ENCODE measurements at places on chromosomes 13 and 19.

GRCh38 chr13:93108111-93108601 lies 118.5 kb upstream of the GPC6 start:
- no peak for DNase-seq

DNA sequence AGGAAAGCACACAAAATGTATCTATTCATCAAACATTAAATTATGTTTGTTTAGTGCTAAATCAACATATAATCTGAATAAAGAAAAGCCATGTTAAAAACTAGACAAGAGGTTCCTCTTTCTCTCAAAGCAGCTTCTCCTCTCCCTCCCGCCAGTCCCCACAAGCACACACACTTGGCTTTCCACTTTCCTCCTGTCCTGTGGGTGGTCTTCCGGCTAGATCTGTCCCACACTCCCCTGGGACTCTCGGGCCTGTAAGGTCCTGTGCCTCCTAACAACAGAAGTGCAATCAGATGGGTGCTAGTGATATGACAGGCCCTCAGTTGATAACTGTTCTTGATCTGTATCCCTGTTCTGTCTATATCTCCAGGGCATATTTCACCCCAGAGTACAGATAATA lies 45.6 kb upstream of the RAP2A start:
- no peak for DNase-seq

- no peak for DNase-seq
Measured at GRCh38 chr13:26460648-26461047, 96.8 kb upstream of the WASF3 start.

- no peak for DNase-seq
Measured at GRCh38 chr13:108086678-108087077, 128.7 kb downstream of the LIG4 start.

DNA sequence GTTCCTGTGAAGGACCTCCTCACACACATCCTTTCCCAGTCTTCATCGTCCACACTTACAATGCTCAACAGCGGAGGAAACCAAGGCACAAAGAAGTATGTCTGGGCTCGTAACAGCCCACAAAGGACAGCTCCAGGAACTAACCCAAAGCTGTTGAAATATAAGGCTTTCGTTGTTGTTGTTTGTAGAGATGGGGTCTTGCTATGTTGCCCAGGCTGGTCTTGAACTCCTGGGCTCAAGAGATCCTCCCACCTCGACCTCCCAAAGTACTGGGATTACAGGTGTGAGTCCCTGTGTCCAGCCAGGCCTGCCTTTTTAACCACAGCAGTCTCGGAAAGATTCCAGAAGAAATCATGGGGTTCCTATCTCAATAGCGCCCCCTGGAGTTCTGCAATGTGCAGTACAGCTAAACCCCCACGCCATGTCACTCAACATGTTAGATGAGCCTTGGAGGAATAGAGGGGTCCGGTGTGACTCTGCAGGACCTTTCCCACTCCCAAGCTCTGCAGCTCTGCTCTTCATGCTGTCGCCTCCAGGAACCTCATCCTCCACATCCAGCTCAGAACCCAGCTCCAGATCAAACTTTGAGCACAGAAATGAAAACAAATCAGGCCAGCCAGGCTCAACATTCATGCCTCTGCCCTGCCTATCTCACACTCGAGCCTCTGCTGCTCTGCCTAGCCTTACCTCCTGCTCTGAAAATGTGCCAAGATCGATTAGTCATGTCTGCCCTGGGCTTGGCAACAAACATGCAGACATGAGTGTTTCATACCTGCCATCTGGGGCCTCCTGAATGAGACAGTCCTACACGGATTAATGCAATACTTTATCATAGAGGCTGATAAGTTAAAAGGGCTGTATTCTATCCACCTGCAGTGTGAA lies 7.5 kb downstream of the PLA2G4C start:
- peak; percentile 48 for DNase-seq

DNA sequence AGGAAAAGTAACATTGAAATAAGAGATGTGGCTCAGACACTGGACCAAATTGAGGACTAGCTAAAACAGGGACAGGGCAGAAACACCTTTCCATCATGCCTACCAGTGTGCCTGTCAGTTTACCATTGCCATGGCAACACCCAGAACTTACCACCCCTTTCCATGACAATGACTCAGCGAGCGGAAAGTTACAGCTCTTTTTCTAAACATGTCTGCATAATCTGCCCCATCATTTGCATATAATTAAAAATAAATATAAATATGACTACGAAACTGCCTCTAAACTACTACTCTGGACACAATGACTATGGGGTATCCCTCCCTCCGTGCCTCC lies 96.0 kb downstream of the UBL3 start:
- no peak for DNase-seq

GRCh38 chr13:101739382-101740178 lies 287.1 kb downstream of the ITGBL1 start:
- no peak for DNase-seq

DNA sequence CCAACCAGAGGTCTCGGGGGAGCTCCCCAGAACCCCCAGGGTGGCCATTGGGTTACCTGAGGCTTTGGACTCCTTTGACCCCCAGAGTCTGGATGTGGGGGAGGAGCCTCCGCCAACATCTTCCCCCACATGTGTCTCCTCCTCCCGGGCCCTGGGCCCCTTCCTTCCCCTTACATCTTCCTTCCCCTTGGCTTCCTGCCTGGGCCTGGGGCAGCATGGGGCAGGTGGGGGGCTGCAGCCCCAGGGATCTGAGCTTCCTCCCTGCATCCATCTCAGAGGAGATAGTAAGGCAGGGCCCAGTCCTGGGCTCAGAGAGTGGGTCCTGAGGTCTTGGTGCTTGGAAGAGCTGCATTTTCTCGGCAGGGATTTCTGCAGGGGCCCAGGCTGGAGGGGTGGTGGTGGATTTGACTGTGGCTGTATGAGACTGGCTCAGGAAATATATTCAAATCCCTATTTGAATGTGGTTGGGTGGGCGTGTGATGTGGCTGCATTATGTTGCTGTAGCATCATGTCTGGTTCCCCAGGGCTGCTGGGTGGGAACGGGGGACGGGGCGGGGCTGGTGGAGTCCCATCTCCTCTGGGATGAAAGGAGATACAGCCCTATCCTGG lies 919 bp downstream of the VAV1 start:
- no peak for DNase-seq

DNA sequence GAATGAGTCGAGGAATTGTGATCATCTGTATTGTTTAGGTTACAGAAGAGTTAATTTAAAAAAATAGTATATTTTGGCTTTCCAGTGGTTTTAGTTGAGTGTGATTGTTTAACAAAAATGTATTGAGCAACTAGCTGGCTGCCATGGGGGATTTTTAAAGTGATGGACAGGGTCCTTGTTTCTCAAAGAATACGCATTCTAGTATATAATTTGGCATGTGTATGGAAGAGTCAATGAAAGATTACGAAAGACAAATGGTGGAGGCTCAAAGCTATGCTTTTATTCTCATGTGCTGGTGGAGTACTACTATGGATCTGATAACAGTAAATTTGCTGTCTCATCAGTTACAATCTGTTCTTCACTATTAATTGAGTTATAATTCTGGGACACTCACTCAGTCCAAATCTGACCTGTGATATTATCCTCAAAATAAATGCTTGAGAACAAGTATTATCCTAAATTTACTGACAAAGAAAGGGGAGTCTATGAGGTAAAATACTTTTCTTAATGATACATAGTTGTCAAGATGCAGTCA lies 240.0 kb downstream of the GPC6 start:
- no peak for DNase-seq

DNA sequence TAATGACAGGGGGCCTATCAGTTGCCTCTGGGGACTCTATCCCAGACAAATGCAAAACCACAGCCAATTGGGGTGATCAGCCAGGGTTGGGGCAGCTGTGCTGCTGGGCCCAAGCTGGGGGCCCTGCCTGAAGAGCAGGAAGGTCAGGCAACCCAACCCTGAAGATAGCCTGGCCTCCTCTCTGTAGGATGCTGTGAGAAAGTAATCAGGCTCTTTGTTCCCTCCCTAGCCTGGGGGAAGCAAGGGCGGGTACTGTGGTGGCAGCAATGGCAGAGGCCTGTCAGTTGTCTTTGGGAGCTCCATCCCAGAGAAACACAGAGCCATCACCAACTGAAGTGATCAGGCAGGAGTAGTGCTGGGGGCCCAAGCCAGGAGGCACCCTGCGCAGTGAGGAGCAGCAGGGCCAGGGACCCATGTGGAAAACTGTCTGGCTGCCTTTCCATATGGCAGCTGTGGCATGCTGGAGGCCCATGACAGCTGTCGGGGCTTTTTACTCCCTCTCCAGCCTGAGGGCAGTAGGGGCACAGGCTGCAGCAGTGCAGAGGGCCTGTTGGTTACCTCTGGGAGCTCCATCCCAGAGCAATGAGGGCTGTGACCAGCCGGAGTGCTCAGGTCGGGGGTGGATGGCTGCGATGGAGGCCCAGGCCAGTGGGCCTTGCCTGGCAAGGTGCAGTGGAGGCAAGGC lies 73.6 kb upstream of the ATP12A start:
- DNase-seq: no peak

GRCh38 chr13:49082653-49083536 lies 107.2 kb downstream of the FNDC3A start:
- peak; percentile 97 for DNase-seq

GRCh38 chr13:42595253-42595571 lies 21.3 kb downstream of the TNFSF11 start:
- DNase-seq: no peak

DNA sequence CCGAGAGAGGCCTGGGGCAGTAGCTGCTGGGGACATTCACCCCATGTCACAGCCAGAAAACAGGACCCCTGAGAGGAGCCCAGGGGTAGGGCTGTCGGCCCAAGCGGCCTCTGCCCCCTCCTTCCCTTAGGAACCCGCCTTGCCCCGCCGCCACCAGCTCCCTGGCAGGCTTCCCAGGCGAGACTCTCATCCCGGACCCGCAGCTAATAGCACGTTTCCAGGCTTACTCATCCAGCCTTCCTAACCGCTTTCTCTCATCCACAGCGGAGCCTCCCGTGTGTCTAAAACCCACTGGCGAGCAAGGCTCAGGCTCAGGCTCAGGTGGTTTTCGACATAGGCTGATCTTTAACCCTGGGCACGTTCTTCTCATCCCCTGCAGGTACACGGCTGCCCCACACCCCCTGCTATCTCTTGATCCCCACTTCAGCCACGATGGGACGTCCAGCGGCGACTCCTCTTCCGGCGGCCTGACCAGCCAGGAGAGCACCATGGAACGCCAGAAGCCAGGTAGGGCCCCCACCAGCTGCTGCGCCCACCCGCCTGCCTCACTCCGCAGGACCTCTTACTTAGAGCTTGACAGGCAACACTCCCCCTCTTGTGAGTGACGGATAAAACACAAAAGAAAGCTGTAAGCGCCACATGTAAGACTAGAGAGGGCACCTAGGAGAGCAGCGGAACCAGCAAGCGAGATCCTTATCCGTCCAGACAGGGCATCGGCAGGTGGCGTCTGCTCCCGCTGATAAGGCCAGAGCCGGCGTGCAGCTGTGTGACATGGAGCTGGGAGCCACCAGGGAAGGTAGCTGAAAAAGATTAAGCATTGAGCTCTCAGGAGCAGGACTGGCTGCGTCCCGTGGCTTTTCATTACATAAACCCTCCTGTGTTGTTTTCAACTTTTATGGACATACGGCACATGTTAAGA lies 71.3 kb downstream of the DPF1 start:
- no peak for DNase-seq
